ENCODE measurements at places on chromosomes 5 and 9. TPM values are rescaled to one million over a fixed set of nuclear protein-coding genes. Genes with fewer than 3 reads are reported as not detected.

DNA sequence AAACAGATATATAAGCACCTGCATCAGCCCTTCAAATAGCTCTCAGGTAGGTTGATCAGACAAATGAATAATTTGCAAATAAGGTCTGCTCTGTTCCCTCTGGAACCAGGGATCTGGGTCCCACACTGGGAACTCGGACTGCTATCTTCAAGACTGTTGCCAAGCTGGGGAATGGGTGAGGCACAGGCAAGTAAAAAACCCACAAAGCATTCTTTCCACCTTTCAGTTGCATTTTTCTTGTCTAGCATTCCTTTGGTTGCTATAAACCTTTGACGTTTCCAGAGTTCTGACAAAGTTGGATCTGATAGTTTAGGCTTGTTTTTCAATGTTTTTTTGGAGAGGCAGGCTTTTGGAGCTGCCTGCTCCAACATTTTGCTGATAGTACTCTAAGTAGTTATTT is 20.1 kb downstream of the FBXL17 start:
- peaks cover 13% of the 10 kb centered on the region for H3K4me1 ChIP-seq
- H3K36me3 ChIP-seq: no peaks in the 10 kb centered on the region
- no peak overlapping the region for H3K4me3 ChIP-seq
- DNase-seq: no peak

- H3K27ac ChIP-seq: no peak overlapping the region
- H3K27me3 ChIP-seq: no peaks in the 10 kb centered on the region
- no peak for DNase-seq
- peaks cover 7% of the 10 kb centered on the region for H3K4me1 ChIP-seq
- no peak overlapping the region for H3K4me3 ChIP-seq
- H3K36me3 ChIP-seq: no peaks in the 10 kb centered on the region
Measured at GRCh38 chr9:3151672-3152576, 308.0 kb upstream of the PUM3 start.

GRCh38 chr5:143271431-143271830 is 132.1 kb downstream of the NR3C1 start:
- no peaks in the 10 kb centered on the region for H3K27me3 ChIP-seq
- H3K4me3 ChIP-seq: no peak overlapping the region
- no peak overlapping the region for H3K27ac ChIP-seq
- peaks cover 24% of the 10 kb centered on the region for H3K36me3 ChIP-seq
- peaks cover 6% of the 10 kb centered on the region for H3K4me1 ChIP-seq
- DNase-seq: no peak

DNA sequence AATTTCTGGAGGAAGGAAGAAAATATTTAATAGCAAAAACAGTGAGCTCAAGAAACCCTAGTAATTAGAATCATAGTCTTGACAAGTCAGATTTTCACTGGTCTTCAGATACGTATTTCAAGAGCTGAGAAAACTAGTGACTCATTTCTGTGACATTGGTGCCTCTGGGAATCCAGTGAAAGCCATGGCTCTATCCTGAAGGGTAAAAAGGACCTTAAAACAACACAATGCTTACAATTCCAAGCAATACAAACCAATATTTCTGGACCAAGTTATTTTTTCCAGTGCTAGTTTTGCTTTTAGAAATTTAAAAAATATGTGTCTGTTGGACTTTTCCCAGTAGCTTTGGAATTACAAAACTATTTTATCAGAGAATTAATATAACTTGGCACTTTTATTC is 140.3 kb downstream of the LPAR1 start:
- no peak overlapping the region for H3K27ac ChIP-seq
- H3K4me3 ChIP-seq: no peak overlapping the region
- no peaks in the 10 kb centered on the region for H3K27me3 ChIP-seq
- H3K4me1 ChIP-seq: no peaks in the 10 kb centered on the region
- DNase-seq: no peak
- H3K36me3 ChIP-seq: peaks cover 29% of the 10 kb centered on the region

- H3K27me3 ChIP-seq: no peaks in the 10 kb centered on the region
- H3K36me3 ChIP-seq: no peaks in the 10 kb centered on the region
- H3K4me3 ChIP-seq: no peak overlapping the region
- H3K4me1 ChIP-seq: no peaks in the 10 kb centered on the region
- H3K27ac ChIP-seq: no peak overlapping the region
Measured at GRCh38 chr9:134301387-134302129, 24.7 kb upstream of the RXRA start.

DNA sequence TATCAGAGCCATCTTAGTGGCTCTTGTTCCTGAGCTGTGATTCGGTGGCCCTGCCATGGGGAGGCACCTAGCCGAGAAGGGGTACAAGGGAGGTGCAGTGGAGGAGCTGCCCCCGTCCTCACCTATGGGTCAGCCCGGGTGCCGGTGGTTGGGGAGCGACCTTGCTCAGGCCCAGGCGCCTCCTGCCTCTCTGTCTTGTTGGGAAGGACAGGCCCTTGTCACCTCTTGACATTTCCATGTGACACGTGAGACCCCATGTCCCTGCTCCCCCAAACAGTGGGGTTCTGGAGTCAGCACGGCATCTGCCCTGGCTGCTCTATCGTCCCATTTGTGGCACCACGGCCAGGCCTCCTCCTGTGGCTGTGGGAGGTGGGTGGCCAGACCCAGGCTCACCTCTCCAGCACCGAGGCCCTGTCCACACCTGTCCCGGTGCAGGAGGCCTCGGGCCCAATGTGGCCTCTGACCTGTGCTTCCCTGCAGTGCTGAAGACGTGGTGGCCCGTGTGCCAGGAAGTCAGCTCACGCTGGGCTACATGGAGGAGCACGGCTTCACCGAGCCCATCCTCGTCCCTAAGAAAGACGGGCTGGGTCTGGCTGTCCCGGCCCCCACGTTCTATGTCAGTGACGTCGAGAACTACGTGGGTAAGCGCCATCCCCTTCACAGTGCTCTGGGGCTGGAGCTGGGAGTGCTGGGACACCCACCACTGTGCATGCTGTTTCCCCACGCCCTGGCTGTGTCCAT is 68.9 kb downstream of the PHF2 start:
- 0 out of 2 replicates have a peak, but pooled peaks cover 2% of the 10 kb centered on the region for H3K36me3 ChIP-seq
- DNase-seq: no peak
- H3K27me3 ChIP-seq: no peaks in the 10 kb centered on the region
- H3K4me3 ChIP-seq: no peak overlapping the region
- no peaks in the 10 kb centered on the region for H3K4me1 ChIP-seq

DNA sequence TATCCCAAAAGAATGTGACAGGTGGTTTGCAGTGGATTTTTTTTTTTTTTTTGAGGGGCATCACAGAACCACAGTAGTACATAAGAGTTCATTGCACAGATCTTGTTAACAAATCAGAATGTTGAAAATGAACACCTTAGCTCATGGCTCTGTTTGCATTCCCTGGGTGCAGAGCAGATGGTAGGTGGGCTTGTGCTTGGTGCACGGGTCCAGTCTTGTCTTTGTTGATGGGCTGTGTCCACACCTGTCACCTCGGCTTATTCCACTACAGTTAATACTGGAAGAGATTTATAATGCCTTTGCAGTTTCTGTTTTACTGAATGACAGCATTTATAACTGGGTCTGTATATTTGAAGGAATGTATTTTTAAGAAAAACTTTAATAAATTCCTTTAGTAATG is 146.6 kb downstream of the KDM4C start:
- no peaks in the 10 kb centered on the region for H3K36me3 ChIP-seq
- H3K27ac ChIP-seq: no peak overlapping the region
- no peaks in the 10 kb centered on the region for H3K27me3 ChIP-seq
- H3K4me3 ChIP-seq: no peak overlapping the region
- no peak for DNase-seq

GRCh38 chr5:28750251-28750650 is 1711.9 kb upstream of the CDH9 start:
- peaks cover 3% of the 10 kb centered on the region for H3K36me3 ChIP-seq
- H3K4me3 ChIP-seq: no peak overlapping the region
- no peaks in the 10 kb centered on the region for H3K27me3 ChIP-seq
- no peak overlapping the region for H3K27ac ChIP-seq
- DNase-seq: no peak

DNA sequence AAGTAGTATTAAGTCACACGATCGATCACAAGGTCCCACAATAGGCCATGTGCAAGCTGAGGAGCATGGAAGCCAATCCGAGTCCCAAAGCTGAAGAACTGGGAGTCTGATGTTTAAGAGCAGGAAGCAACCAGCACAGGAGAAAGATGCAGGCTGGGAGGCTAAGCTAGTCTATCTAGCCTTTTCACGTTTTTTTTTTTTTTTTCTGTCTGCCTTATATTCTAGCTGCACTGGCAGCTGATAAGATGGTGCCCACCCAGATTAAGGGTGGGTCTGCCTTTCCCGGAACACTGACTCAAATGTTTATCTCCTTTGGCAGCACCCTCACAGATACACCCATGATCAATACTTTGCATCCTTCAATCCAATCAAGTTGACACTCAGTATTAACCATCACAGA is 6.5 kb downstream of the PPIP5K2 start:
- H3K4me3 ChIP-seq: no peak overlapping the region
- no peak for DNase-seq
- no peak overlapping the region for H3K27ac ChIP-seq
- peaks cover 10% of the 10 kb centered on the region for H3K4me1 ChIP-seq
- H3K27me3 ChIP-seq: no peaks in the 10 kb centered on the region
- no peaks in the 10 kb centered on the region for H3K36me3 ChIP-seq

DNA sequence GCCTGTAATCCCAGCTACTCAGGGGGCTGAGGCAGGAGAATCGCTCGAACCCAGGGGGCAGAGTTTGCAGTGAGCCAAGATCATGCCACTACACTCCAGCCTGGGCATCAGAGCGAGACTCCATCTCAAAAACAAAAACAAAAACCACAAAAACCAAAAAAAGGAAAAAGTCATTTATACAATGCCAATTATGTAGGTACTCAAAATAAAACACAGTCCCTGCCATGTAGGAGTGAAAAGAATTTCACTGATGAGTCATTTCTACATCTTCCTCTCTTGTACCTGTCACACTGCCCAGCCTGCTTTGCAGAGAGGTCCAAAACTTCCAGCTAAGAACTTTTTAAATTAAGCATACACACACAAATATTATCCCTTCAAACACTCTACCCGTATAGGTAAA is 215.8 kb downstream of the EPB41L4A start:
- no peak for DNase-seq
- H3K4me3 ChIP-seq: no peak overlapping the region
- peaks cover 47% of the 10 kb centered on the region for H3K4me1 ChIP-seq
- peaks cover 2% of the 10 kb centered on the region for H3K27me3 ChIP-seq

DNA sequence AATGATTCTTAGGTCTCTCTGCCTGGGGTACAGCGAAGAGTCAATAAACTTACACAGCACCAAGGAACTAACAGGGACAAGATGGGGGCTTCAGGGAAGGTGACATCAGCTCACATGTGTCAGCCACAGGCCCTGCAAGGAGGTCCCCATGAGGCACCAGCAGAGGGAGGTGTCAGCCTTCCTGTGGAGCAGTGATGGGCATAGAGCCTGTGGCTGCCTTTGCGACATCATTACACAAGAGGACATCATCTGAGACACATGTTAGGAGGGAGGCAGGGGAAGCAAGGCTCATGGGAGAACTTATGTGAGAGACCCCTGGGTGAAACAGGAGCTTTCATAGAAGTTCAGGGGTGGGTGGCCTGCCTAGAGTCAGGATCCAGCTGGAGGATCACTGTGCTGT is 389.6 kb downstream of the SEMA5A start:
- no peaks in the 10 kb centered on the region for H3K4me1 ChIP-seq
- H3K36me3 ChIP-seq: no peaks in the 10 kb centered on the region
- DNase-seq: peak; percentile 58
- no peak overlapping the region for H3K27ac ChIP-seq
- H3K27me3 ChIP-seq: no peaks in the 10 kb centered on the region

- peaks cover 8% of the 10 kb centered on the region for H3K4me1 ChIP-seq
- H3K27ac ChIP-seq: no peak overlapping the region
- DNase-seq: no peak
- H3K36me3 ChIP-seq: peaks cover 2% of the 10 kb centered on the region
Measured at GRCh38 chr9:90832261-90832660, 30.6 kb downstream of the SYK start.

GRCh38 chr5:167790462-167791260 is 500.8 kb upstream of the WWC1 start:
- no peak overlapping the region for H3K4me3 ChIP-seq
- no peaks in the 10 kb centered on the region for H3K27me3 ChIP-seq
- no peak overlapping the region for H3K27ac ChIP-seq
- no peaks in the 10 kb centered on the region for H3K36me3 ChIP-seq
- H3K4me1 ChIP-seq: peaks cover 19% of the 10 kb centered on the region

GRCh38 chr5:21236971-21237427 is 1249.0 kb upstream of the CDH18 start:
- H3K36me3 ChIP-seq: no peaks in the 10 kb centered on the region
- H3K27ac ChIP-seq: no peak overlapping the region
- DNase-seq: no peak
- H3K4me3 ChIP-seq: no peak overlapping the region
- H3K27me3 ChIP-seq: no peaks in the 10 kb centered on the region
- H3K4me1 ChIP-seq: peaks cover 7% of the 10 kb centered on the region

Gene GPRIN1
- total RNA-seq: 5.8 TPM

Gene SHISAL2B
- total RNA-seq: 11.1 TPM

Gene PTGDS
- total RNA-seq: 2.9 TPM

Gene OTP
- total RNA-seq: not detected

Gene FRRS1L
- 0.71 TPM for total RNA-seq

Gene STPG3
- 0.21 TPM for total RNA-seq

Gene PCDHGA10
- total RNA-seq: 11.0 TPM

Gene TMEFF1
- total RNA-seq: 66.5 TPM

Gene SLC6A19
- not detected for total RNA-seq
